ENCODE measurements at places on chromosomes 11 and 22. TPM values are rescaled to one million over a fixed set of nuclear protein-coding genes. Genes with fewer than 3 reads are reported as not detected.

DNA sequence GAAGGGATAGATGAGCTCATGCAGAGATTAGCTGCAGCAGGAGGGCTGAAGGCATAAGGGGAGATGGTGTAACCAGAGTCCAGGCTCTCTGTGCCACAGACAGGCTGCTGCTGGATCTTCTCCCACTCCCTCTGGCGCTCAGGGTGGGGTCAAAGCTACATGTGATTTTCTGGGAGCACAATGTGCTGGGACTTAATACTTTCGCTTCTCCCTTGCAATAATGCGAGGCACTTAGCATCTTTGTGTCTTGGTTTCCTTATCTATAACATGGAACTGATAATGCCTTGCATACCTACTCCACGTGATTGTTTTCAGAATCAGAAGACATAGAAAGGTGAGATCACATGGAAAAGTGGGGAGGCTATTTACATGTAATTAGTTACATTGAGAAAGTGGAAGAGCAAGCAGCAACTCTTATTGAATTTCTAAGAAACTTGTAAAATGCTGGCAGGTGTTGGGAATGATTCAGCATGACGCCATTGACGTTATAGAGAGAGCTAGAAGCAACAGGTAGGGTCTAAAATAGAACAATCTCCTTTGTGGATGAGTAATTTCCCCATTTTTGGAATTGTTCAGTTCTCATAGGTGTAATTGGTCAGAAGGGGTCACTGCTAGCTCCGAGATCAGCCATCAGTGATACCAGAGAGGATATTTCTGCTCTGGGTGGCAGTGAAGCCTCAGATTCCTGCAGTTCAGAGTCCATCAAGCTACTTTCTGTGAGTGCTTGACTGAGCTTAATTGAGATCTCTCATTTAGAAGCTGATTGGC, 8.2 kb upstream of the OR9I1 start:
- no peak for DNase-seq

GRCh38 chr11:112163875-112164685, at the start of gene IL18:
IL18 (minus strand) TSS chr11:112164094; CDS start chr11:112155053, 9,041 bp downstream.
- no peak for DNase-seq

TSSK2 gene
- polyA plus RNA-seq = not detected

DNA sequence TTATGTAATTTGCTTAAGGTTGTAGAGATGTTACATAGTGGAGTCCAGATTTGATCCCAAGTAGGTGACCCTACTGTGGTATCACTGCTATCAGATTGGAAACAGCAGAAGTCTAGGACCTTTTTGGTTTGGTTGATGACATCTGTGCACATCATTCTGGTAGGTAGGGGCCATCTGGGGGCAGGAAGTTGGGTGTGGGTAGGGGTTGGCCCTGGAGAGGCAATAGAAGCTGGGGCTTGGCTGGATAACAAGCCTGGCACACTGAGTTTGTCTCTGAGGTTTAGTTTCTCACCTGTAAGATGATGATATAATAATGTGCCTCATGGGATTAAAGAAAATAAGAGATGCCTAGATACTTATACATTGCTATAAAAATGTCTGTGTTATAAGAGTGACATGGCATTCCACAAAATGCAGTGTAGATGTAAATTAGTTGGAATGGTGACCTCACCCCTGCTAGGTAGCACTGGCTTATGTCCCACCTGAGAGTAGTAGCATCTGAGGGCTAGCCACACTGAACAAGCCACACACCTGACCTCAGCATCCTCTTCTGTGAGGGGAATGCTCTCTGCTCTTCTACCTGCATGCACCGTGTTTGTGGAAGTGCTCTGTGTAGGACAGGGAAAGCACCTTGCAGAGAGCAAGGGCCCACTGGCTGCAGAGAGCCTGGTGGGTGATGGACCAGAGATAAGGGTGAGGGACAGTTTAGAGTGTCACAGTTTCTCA, 36.9 kb downstream of the PTPRJ start:
- no peak for DNase-seq

MS4A6E gene
- polyA plus RNA-seq = 0.79 TPM

C11orf86 gene
- not detected for polyA plus RNA-seq

DNA sequence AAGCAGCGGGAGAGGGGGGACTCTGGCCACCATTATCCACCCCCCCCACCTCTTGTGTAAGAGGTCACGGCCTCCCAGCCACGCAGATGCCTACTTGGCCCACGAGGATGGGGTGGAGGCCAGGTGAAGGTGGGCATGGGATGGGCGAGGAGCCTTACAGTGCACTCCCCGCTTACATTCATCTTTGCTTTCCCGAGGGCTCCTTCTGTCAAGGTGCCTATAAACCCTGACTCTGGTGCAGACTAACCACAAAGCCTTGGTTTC, 13.1 kb downstream of the NPTXR start:
- no peak for DNase-seq

NFRKB gene
- polyA plus RNA-seq = 20.5 TPM

DNA sequence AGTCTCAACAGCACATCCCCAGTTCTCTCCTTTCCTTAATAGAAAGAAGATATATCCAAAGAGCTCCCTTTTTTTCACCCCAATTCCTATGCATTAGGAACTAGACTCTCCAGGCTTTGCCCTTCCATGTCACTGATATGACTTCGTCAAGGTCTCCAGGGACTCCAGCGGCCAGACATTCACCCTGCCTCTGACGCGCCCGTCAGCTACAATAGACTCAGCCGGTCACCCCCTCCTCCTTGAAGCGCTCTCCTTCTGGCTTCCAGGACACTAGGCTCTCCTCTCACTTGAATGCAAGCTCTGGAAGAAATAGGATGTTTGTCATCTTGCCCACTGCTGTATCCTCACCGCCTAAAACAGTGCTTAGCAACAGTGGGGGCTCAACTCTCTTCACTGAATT, 14.9 kb upstream of the ELFN2 start:
- no peak for DNase-seq

DNA sequence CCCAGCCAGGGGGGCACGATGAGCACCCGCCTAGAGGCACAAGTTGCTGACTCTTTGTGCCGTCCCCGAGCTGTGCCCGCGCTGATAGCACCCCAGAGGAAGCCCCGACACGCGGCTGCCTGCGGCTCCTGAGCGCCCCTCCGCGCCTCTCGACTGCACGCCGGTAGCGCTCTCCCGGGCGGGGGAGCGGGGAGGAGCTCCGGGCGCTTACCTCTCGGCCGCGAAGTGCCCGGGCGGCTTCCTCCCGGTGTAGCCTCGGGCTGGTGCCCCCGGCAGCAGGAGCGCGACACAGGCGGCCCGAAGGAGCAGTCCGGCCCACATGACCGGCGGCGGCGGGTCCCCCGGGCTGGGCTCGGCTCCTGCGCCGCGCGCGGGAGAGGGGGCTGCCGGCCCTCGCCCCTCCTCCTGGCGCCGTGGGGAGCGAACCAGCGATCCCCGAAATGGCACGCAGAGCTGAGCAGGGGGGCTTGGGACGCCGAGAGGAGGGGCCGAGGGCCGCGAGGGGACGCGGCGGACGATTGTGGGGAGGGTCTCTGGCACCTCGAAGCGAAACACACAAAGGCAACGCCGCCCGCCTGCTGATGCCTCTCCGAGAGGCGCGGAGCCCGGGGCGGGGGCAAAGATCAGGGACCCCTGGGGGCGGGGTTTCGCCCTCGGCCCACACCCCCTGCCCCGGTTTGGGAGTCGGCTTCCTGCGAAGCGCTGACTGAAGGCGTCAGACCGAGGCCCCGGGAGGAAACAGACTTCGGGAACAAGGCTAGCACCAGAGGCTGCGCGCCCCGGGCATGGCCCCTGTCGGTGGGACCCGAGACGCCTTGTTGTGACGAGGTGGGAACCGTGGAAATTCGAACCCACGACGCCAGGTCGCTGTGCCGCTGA, at the start of gene VWCE:
TSS of gene VWCE (minus strand) at position 600 of the 879 bp plus-strand sequence. CDS start at position 321, 279 bp downstream.
- no peak for DNase-seq

DNA sequence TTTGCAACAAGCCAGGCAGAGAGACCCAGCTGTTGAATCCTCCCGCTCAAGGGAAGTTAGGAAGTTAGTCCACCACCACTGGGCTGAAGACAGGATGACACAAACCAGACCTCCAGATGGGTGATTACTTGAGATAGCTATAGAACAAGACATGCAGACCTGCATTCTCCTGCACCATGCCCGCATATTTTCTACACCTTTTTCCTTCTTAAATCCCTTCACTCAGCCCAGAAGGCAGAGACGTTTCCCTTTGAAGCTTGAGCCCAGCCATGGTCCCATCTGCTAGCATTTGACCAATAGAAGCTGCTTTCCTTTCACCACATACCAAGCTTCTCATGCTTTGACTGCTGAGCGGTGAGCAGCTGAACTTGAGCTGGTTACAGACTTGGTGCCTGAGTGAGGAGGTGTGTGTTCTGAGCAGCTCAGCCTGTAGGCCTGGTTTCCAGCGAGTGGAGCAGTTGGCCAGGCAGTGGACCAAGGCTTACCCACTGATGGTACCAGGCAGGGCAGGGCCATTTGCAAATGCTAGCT, 29.2 kb upstream of the CBX6 start:
- DNase-seq = no peak

SLC22A6 gene
- polyA plus RNA-seq = not detected

DNA sequence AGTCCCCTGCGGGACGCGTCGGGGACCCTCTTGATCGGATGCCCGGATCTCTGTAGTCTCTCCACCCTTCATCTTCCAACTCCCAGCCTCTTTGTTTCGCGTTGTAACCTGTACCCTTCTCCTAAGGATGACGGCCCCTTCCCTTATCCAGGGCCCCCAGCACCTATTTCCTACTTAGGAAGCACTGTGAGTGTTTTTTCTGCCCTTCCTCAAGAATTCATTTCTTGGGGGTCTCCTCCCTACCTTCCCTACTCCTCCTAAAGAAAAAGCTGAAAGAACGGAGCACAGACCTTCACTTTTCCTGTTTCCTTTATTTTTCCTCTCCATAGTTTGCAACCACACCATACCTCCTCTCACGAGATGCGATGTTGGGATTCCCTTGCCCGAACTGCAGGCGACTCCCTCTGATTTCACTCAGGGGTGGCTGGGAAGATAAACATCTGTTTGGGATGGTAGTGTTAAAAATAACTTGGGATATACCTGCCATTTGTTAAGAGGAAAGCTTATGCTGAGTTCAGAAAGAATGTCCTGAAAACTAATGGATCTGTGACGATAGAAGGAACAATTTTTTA, 593 bp downstream of the FAM118B start:
- no peak for DNase-seq

DNA sequence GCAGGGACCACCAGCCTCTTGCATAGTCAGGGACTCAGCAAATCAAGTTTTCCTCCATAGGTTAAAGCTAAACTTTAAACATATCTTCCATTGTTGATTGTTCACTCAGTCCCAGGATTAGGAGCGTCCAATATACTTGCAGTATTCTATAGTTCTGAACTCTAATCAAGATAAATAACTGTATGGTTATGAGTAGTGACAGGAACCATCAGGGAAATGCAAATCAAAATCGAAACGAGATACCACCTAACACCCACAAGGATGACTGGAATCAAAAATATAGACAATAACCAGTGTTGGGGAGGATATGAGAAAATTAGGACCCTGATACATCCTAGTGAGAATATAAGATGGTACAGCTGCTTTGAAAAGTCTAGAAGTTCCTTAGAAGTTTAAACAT, 190.0 kb downstream of the ETS1 start:
- no peak for DNase-seq

JRKL gene
- polyA plus RNA-seq = 8.4 TPM

DNA sequence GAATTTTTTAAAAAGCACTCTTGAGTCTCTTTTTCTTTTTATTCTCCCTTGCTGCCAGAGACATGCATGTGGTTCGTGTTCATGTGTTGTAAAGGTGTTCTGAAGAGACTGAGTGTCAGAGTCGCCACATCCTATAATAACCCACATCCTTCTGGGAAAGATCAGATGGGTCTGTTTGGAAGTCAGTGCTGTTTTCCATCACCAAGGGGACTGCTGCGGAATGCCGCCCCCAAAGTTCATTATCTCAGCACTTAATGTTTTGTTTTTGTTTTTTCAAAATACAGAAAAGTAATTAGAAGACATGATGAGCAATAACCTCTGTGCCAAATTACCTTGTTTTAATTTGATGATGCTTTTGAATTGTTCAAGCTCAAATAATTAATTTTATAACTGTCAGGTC, 56.9 kb upstream of the EIF3M start:
- DNase-seq = no peak

DNA sequence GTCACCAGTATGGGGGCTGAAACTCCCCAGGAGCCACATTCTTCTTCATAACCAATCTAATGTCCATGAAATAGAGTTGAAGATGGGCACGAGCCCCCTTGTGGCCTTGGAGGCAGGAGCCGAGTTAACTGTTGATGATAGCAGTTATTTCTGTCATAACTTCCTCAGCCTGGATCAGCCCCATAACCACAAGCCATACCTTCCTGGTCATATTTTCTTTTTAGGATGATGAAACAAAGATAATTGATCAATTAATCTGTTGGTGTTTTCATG, 65.0 kb upstream of the TTC12 start:
- no peak for DNase-seq

- no peak for DNase-seq
Measured at GRCh38 chr11:108797578-108798100, 132.8 kb downstream of the DDX10 start.

OR6Q1 gene
- polyA plus RNA-seq = not detected

DNA sequence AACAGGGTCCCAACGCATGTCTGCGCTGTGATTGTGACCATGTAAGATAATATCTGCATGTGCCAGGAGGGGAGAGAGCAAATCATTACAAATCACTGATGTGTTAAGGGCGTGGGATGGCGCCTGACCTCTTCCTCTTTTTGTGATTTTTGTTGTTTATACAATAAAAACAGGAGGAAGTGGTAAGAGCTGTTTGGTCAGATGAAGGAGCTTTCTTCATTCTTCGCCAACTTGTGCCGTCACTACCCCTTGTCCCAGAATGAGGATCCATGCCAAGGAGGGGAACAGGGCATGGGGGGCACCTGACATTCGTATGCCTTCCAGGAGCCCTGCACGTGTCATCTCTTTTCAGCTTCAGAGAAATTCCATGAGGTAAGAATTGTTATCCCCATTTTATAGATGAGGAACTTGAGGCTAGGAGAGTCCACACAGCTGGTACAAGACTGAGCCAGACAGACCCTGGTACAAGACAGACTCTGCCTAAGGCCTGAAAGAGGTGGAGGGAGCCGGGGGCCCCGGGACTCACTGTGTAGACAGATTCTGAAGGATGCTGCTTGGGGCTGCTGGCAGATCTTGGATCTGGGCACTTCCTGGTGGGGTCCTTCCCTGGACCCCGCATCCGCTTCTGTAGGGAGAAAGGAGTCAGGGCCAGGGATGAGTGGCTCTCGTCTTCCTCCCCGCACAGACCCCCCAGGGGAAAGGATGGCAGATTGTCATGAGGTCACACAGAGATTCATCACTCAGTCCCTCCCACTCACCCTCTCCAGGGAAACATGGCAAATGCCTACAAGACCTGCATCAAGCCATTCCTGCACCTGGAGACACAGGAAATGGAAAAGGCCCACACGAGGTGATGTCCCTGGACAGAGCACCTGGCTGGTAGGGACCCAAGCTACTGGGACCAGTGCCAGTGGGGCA, 34.6 kb downstream of the NFAM1 start:
- peak; percentile 66 for DNase-seq

TLCD5 gene
- polyA plus RNA-seq = 3.8 TPM

GRCh38 chr11:61499816-61500491, 8.6 kb upstream of the LRRC10B start:
- no peak for DNase-seq

- DNase-seq = no peak
Measured at GRCh38 chr22:44249376-44250147, 63.2 kb downstream of the SHISAL1 start.

- no peak for DNase-seq
Measured at GRCh38 chr11:116168459-116168787, 604.4 kb downstream of the BUD13 start.

GRCh38 chr11:86386283-86386682, 11.6 kb downstream of the CCDC81 start:
- no peak for DNase-seq
